HT1080 (cell line): ENCODE measurements at places on chromosomes 7 and 10. TPM values are rescaled to one million over a fixed set of nuclear protein-coding genes. Genes with fewer than 3 reads are reported as not detected.

NOD1 gene
- total RNA-seq: 3.8 and 6.7 TPM in 2 replicates

- DNase-seq: no peak
Measured at GRCh38 chr10:71280825-71281224, 38.2 kb upstream of the SLC29A3 start.

DNA sequence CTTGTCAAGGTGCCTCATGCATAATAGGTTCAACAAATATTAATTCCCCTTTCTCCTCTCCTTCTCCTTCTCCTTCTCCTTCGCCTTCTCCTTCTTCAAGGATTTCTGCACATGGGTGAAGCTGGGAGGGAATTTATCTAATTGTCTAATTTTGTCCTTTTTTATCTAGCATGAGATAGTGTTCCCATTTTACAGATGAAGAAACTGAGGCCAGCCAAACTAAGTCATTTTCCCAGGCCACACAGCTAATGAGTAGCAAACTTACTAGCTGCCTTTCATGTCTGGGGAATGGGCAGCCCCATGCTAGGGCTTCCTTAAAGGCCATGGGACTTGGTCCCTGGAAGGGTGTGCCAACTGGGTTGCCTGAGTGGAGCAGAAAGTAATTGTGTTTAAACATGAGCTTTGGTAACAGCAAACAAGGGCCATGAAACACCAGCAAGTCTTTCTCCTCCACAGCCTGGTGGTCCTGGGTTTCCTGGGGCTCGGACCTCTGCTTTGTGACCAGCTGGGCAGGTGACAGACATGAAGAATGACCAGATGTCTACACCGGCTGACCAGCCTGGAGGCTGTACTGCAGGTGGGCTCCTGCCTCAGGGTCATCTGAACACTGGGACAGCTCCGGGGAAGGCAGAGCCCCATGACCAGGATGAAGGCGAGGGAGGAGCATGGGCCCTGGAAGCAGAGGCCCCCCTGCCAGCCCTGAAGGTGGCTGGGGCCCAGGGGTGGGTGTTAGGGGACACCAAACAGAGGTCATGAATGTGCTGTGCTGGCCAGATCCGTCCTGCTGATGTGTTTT lies 138.0 kb downstream of the PTPN20 start:
- no peak for DNase-seq

DNA sequence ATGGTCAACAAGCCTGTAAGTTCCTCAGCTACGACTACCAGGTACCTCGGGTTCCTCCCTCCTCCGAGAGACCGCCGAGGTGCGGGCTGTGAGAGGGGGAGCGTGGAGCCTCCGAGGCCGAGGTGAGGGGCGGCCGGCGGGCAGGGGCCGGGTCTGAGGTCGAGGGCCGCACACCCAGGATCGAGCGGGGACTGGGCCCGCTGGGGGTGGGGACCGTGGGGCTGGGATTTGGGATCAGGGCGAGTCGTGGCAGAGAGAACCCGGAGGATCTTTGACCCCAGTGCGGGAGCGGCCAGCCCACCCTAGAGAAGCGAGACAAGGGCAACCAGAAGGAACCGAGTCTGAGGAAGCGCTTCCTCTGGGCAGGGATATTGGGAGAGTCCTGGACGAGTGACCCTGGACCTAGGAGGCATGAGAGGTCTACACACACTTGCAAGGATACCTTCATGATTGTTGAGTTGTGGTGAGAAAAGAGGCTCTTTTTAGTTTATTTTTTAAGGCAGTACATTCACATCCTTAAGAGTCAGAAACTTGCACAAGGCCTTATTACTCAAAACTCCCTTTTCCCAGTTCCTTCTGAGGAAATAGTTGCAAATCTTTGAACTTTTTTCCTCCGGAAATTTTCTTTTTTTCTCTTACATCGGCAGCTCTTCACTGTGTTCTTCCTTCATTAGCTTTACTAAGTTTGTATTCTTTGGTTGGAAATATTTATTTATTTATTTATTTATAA lies 395 bp downstream of the ZNF487 start:
- DNase-seq: no peak

CPN1 gene
- total RNA-seq: not detected in 2 replicates

- no peak for DNase-seq
Measured at GRCh38 chr10:86288695-86289576, 77.7 kb downstream of the GRID1 start.

DNA sequence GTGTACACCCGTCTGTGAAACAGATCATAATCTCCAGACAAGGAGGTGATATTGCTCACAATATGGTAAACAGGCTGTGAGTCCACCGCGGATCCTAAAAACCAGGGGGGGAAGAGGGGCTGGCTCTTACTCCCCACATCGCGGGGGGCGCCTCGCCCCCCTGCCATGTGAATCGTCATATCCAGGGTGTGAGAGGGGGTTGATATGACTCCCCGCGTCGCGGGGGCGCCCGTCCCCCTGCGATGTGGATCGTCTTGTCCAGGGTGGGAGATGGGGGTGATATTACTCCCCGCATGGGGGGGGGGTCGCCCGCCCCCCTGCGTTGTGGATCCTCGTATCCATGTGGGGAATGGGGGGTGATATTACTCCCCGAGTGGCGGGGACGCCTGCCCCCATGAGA lies 30.9 kb downstream of the OCM2 start:
- no peak for DNase-seq

DNA sequence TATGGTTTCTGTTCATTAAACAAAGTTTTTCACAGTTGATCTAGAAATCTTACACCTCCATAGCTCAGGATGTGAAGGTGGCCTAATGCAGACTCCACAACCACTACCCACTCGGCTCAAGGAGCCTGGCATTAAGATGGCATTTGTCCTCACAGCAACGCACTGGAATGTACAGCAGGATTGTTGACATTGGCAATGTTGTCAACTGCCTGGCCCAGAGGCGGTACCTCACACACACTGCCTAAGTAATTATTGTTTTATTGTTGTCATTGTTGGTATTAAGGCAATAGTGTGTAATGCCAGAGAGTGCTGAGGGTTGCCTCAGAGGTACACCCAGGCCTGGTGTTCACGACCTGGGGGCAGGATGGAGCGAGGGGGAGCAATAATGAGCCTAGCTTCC lies 38.3 kb downstream of the LRRC18 start:
- no peak for DNase-seq

- DNase-seq: no peak
Measured at GRCh38 chr7:22083704-22084240, 138.1 kb upstream of the CDCA7L start.

DNA sequence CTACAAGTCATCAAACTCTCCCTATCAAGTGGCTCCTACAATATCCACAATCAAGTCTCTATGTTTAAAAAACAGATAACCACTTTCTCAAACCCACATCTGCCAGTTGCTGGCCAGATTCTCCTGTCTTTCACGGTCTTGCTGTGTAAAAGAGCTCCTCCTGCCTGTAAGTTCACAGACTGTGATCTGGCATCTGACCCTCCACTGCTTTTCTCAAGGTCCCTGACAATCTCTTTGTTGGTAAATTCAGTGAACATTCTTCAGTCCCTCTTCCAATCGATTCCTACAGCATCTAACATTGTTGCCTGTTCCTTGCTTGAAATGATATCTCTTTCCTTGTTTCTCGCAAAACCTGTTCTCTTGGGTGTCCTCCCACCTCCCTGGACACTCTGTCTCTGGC lies 18.5 kb upstream of the LMOD2 start:
- DNase-seq: no peak

- DNase-seq: no peak
Measured at GRCh38 chr7:74293577-74293908, 4.3 kb downstream of the CLIP2 start.

DNA sequence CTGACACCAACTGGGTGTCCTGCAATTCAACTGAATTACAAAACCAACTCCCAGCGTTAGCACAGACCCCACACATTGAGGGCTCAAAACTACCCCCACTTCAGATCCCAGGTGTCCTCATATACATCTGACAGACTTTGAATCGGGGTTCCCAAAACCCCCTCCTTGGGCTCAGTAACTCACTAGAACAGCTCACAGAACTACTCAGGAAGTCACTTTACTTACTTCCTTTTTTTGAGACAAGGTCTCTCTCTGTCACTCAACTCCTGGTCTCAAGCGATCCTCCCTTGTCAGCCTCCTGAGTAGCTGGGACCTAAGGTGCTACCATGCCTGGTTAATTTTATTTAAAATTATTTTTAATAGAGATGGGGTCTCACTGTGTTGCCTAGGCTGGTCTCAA lies 456.0 kb downstream of the SDK1 start:
- DNase-seq: no peak

DNA sequence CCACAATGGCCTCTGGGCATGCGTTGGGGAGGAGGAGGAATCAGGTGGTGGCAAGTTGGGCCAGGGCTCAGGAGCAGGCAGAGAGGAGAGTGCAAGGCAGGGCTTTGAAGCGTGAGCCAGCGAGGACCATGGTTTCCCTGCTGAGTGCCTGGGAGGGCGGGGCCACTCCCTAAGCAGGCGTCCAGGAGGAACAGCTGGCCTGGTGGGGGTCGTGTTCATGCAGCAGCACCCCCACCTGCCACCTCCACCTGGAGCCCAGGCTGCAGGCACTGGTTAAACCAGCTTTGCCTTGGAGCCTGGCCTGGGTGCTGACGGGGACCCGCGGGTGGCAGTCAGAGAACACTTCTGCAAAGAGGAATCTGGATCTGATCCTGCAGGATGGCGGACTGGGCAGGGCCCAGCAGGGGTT lies 24.2 kb upstream of the AQP1 start:
- no peak for DNase-seq

DNA sequence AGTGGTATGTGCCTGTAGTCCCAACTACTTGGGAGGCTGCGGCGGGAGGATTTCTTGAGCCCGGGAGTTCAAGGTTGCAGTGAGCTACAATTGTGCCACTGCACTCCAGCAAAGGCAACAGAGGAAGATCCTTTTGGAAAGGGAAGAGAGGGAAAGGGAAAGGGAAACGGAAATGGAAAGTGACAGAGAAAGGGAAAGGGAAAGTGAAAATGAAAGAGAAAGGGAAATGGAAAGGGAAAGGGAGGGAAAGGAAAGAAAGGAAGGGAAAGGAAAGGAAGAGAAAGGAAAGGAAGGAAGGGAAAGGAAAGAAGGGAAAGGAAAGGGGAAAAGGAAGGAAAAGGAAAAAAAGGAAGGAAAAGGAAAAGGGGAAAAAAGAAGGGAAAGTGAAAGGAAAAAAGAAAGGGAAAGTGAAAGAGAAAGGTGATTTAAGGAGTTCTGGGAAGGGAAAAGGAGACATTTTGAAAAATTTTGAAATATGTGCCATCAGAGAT lies 2.3 kb upstream of the ZC3HAV1 start:
- no peak for DNase-seq

TSPAN33 gene
- 0.08 and 0.20 TPM in 2 replicates for total RNA-seq

DNA sequence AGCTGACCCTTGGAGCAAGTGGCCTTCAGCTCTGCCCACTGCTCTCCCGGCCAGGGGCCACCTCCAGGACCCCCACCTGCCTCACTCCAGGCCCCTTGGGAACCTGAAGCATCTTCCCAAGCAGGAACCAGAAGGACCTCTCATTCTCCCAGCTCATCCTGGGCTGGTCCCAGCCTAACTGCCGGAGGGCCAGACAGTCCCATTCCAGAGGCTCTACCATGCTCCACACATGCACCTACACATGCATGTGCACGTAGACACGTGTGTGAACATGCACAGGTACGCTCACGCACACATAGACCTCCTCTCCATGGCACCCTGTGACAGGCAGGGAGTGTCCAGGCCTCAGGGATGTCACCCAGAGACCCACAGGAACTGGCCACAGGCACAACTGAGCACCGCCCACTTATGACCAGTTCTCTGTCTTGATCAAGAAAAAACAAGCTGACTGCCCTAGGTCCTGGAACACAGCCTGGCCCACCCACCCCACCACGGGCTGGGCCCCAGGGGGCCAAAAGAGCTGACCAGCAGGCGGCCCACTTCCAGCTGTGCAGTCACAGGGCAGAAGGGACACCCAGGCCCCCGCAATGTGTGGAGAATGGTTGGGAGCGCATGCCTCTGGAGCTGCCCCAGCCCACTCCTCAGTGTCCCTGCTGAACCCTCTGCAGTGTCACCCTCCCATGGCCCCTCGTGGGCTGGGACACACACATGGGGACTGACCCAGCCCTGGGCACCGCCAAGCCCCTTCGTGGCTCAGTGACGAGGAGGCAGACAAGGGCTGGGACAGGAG lies 43.4 kb downstream of the CAMK2B start:
- no peak for DNase-seq

DNA sequence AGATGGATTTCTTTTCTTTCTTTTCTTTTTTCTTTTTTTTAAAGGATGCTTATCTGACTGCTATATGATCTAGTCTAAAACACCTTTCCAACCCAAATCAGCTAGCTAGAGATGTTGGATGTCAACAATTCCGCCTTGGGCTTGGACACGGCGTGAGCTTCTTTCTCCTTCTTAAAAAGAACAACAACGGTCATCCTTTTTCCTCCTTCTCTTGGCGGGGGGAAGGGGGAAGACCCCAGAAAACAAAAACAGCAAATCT lies 1.0 kb downstream of the BEND7 start:
- peak; percentile 5 for DNase-seq

TUBB8 gene
- total RNA-seq: not detected in 2 replicates

CDK6 gene
- 66.4 and 73.4 TPM in 2 replicates for total RNA-seq

OR2A5 gene
- total RNA-seq: not detected in 2 replicates

GARIN1A gene
- 0.05 and 0.13 TPM in 2 replicates for total RNA-seq

GRCh38 chr10:49056356-49056755 lies 59.0 kb downstream of the VSTM4 start:
- peak; percentile 45 for DNase-seq

TAS2R40 gene
- total RNA-seq: not detected in 2 replicates
